ENCODE measurements at places on chromosomes 4 and X.

GRCh38 chr4:183097231-183098018 lies 1.6 kb upstream of the WWC2 start:
- DNase-seq, result peak; percentile 34

- DNase-seq, result no peak
Measured at GRCh38 chr4:7757501-7758471, 181.9 kb downstream of the AFAP1 start.

DNA sequence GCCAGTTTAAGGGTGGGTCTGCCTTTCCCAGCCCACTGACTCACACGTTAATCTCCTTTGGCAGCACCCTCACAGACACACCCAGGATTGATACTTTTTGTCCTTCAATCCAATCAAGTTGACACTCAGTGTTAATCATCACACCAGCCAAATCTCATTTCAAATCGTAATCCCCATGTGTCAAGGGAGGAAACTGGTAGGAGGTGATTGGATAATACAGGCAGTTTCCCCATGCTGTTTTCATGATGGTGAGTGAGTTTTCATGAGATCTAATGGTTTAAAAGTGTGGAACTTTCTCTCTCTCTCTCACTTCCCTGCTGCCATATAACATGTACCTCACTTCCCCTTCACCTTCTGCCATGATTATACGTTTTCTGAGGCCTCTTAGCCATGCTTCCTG lies 647.2 kb upstream of the FRG1 start:
- no peak for DNase-seq

DNA sequence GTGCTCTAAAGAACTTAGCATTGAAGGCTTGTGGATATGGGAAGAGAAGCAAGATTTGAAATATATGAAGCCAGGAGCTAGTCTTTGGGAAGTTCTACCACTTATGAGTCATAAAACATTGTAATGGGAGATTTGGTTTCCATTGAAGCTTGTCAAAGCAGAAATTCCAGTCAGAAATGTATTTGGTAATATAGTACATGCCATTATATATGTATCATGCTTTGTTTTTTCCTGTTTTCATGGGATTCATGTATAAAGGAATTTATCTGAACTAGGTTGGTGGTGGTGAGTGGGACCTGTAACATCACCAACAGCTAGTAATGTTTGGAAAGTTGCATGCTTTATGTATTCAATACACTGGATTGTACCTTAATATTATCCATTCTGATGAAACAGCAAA lies 14.6 kb upstream of the DCAF8L2 start:
- DNase-seq, result peak; percentile 62

DNA sequence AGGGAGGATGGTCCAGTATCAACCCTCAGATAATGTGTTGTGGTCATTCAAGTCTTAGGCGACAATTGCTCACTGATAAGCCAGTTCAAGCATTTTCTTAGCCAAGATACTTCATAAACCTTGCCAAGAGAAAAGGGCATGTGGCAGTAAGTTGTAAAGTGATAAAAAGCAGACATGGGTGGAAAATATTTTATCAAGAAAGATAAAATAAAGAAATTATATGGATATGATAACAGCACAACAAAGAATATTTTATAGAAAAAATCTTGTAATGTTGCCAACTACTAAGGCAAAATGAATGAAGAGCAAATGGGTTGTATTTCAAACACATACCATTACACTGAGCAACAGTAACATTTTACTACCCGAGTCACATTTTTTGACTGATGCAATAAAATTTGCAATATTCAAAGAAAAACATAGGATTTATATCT lies 217.4 kb upstream of the PITX2 start:
- peak; percentile 87 for DNase-seq

DNA sequence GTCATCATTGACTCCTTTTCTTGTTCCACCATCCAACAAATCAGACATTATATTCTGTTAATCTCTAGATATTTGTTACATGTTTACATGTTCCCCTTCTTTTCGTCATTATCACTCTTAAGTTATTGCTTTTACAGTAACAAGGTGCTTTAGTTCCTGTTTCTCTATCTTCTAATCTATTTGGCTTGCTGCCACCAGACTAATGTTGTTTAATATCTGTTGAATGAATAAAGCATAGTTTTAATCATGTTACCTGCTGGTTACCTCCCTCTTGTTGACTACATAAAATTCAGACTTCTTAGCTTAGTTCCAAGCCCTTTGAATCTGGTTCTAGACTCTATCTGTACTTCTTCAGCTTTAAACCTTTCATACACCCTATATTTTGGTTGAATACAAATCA lies 129.8 kb upstream of the TRIM2 start:
- no peak for DNase-seq

GRCh38 chrX:38426785-38427184 lies 74.4 kb downstream of the OTC start:
- no peak for DNase-seq

GRCh38 chrX:152637649-152638442 lies at the start of gene GABRQ:
GABRQ (plus strand) TSS chrX:152637895; CDS start chrX:152638203, 308 bp downstream.
- DNase-seq, result peak; percentile 8

- DNase-seq, result no peak
Measured at GRCh38 chr4:19372390-19372789, 879.3 kb upstream of the SLIT2 start.

GRCh38 chr4:14111730-14112181 lies 484.2 kb upstream of the BOD1L1 start:
- DNase-seq, result peak; percentile 21

GRCh38 chrX:153494541-153495361 lies at the start of gene BGN:
BGN (plus strand) TSS chrX:153494980; CDS start chrX:153504632, 9,652 bp downstream.
- DNase-seq, result no peak

DNA sequence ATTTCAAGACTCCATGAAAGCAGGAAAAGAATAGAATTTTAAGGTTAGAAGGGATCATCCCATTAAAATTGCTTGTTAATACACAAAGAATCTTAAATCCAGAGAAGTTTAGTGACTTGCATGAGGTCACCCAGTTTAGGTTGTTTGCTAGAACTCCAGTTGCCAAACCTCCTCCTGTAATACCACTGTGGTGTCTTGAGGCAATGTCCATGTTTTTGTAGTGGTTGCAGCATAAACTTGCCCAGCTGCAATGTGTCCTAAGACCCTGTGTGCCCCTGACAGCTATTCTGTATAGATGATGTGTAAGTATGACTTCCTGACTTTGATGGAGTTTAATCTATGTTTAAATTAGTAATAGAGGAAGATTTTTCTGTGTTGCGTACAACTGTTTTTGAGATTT lies 6.3 kb downstream of the SFRP2 start:
- DNase-seq, result no peak

- DNase-seq, result no peak
Measured at GRCh38 chr4:185405296-185405999, 8.8 kb downstream of the ANKRD37 start.

- no peak for DNase-seq
Measured at GRCh38 chrX:44882635-44883034, 9.6 kb downstream of the KDM6A start.

DNA sequence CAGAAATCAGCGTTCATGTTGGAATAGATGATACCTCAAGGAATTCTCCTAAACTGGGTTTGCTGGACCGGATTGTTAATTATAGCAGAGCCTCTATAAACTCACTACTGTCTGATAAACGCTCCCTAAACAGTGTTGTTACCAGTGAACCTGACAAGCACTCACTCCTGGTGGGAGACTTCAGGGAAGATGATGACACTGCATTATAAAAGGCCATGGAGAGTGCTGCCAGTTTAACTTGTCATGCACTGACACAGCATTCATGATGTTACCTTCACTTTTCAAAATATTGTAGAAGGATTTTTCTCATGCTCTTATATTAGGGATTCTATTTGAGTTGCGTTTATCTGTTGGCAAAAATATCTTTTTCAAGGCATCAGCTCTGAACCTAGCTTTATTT lies 57.7 kb upstream of the PGK1 start:
- no peak for DNase-seq

- no peak for DNase-seq
Measured at GRCh38 chr4:64200001-64200555, 209.2 kb downstream of the TECRL start.

- DNase-seq, result no peak
Measured at GRCh38 chr4:117491516-117491915, 406.1 kb upstream of the TRAM1L1 start.

DNA sequence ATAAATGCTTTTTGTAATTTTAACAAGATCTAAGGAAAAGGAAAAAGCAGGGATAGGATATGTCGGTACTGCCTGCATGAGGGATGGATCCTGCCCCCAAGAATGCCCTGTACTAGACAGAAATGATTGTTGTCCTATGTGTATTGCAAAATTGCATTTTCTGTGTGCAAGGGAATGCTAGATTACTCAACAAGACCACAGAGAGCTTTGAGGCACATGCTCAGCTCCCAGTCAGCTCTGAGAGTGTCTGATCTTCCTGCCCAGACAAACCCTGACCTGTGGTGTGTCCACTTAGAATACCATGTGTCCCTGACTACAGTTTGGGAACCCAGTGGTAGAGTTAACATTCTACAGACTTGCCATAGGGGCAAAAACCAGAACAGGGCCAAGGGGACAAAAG lies 129.2 kb upstream of the PAK3 start:
- DNase-seq, result peak; percentile 87

DNA sequence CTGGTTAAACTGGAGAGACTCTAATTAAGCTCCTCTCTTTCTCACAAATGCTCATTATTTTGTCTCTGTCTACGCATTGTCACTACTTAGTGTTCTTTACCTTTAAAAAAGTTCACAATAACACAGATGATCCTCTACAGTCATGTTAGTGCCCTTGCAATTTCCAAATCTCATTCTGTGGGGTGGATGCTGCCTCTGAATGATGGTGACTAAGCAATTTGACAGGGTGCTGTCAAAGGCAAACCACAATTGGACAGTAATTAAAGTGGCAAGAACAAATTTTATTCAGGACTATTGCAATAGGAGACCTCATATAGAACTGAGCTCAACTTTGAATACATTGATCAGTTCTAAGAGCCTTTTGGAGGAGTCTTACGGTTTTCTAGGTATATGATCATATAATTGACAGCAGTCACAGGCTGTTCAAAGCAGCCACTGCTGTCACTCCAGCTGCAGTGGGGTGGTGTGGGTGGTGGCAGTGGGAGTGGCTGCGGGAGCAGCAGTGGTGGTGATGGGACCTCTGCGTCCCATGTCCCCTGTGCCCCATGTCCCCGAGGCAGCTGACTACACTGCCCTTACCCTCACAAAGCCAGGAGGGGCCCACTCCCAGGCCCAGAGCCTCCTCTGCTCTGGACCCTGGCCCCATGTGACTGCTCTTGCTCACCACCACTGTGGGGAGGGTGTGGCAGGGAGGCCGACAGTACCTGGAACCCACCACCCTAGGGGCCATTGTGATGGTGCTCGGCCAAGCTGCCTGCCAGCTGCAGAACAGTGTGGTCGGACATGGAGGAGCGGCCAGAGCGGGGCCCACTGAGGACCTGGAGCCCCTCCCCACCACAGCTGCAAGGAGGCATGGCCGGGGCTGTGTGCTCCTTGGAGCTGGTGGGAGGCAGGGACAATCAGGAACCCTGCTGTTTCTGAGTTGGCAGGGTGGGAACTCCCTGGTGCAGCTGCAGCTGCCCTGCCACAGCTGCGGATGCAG lies 30.4 kb upstream of the PAGE1 start:
- no peak for DNase-seq

DNA sequence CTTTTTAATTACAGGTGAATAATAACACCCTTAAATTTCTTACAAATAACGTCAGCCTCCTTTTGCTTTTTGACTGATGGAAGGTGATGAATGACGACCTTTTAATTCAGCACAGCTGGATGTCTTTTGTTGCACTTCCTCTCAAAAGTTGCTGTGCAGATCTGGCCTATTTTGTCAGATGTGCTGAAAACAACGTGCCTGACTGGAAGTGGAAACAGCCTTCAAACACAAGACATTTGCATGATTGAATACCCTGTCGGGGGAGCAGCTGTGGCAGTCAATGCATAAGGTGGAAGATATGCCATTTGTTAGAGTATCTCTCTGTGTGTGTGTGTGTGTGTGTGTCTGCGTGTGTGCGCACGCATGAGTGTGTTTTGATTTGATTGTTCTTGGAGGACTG lies 579.7 kb downstream of the SPRY1 start:
- no peak for DNase-seq

GRCh38 chrX:14015941-14016340 lies 13.8 kb downstream of the GEMIN8 start:
- DNase-seq, result no peak

DNA sequence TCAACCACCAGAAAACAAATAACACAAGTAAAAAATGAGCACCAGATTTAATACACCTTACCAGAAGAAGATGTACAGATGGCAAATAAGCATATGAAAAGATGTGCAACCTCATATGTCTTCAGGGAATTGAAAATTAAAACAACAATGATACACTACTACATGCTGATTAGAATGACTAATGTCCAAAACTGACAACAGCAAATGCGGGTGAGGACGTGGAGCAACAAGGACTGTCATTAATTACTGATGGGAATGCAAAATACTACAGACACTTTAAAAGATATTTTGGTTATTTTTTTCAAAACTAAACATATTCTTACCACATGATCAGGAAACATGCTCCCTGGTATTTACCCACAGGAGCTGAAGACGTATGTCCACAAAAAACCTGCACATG lies 140.3 kb downstream of the FRYL start:
- DNase-seq, result no peak

- DNase-seq, result no peak
Measured at GRCh38 chrX:117752745-117753144, 363.9 kb downstream of the KLHL13 start.

- DNase-seq, result no peak
Measured at GRCh38 chr4:7822877-7823276, 116.8 kb downstream of the AFAP1 start.

DNA sequence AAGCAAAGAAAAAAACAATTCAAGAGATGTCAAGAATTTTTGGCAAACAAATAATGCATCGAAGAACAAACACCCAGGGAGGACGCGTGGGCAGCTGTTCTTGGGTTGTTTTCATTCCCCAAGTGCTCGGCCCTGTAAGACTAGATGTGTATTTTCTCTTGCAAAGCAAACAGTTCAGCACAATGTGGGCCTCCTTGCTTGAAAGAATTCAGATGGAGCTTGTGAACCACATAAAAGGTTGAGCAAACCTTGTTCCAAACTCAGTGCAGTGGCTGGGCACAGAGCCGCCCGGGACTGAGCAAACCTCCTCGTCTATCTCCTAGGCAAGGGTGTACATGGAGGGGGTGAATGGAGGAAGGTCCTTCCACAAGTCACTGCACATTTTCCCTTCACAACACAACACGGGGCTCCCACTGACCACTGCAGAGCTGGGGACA lies 82.4 kb downstream of the HTRA3 start:
- peak; percentile 30 for DNase-seq

DNA sequence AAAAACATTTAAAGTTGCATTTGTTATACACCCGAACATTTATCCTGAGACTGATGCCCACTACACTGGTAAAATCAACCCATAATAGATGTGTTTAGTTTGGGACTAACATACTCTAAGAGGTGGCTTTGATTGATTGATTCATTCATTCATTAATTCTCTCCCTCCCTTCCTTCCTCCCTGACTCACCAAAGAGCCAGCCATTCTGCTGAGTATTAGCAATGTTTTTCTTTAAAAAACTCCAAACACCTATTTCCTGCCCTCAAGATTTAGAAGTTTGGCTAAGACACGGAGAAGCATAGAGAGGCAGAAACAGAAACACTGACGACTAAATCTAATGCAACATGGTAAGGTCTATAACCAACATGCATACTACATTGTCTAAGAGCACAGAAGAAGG lies 88.9 kb downstream of the RASL11B start:
- no peak for DNase-seq

Measured in amniotic epithelial cell (primary cell).